NCI-H69 (cell line): ENCODE measurements at places on chromosomes 1 and 21.

- no peak for DNase-seq
Observed at GRCh38 chr21:46131588-46131837, 23.9 kb downstream of the FTCD start.

DNA sequence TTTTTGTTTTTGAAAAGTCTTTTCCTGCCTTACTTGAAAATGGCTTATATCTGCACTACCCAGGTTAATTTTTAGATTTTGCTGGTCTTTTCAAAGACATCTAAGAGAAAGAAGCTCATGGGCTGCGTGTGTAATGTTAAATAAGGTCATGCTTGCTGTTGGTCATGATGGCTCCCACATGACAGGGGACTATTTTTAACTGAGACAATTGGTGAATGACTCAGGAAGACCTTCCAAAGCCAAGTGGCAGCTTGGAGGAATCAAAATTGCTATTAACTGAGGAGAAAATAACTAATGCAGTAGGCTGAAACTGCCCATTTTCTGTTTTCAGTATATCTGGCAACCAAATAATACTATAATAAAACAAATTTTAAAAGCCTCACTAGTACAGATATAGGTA lies 117.1 kb upstream of the SPAG17 start:
- DNase-seq = no peak

- peak; percentile 61 for DNase-seq
Observed at GRCh38 chr1:177981200-177981599, 11.3 kb upstream of the SEC16B start.

GRCh38 chr1:86192417-86192816 lies 35.8 kb upstream of the COL24A1 start:
- DNase-seq = no peak

DNA sequence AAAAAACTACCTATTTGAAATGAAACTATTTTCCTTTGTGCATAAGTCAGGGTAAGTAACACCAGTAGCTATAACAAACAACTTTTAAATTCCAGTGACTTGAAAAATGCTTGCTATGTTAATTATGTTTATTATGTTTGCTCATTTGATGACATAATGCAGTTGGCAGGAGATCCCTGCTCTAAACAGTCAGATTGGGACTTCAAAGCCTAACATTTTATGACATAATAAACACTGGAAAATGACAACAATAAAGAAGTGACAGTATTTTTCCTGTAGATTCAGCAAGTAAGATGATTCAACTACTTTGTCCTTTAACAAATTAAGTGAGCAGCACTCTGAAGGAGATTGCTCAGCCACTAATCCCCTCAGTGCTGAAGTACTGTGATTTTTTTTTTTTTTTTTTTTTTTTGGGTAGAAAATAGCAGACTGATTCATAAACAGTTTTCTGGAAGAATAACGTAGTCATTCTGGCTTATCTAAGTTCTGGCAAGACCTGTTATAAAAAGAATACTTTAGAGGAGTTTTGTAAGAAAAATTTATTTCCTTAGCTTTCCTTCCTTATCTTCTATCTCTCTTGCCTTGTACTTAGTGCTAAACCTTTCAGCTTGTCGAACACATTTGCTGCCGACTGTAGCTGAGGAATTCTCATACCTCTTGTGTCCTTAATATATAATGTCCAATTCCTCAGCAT lies 207.2 kb downstream of the PTGER3 start:
- peak; percentile 31 for DNase-seq

GRCh38 chr1:39575191-39576015 lies 1.2 kb downstream of the PABPC4 start:
- peak; percentile 48 for DNase-seq

DNA sequence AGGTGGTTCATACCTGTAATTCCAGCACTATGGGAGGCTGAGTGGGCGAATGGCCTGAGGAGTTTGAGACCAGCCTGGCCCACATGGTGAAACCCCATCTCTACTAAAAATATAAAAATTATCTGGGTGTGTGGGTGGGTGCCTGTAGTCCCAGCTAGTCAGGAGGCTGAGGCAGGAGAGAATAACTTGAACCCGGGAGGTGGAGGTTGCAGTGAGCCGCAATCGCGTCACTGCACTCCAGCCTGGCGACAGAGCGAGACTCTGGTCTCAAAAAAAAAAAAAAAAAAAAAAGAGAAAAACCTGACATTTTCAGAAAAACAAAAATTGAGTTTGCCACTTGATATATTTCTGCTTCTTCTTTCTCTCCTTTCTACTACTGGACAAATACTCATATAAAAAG lies 24.3 kb downstream of the CA6 start:
- no peak for DNase-seq
